ENCODE measurements at places on chromosomes 5 and 9.

- DNase-seq = no peak
Observed at GRCh38 chr9:125494653-125494915, 212.4 kb downstream of the MAPKAP1 start.

- DNase-seq = no peak
Observed at GRCh38 chr5:144024545-144024944, 145.9 kb downstream of the YIPF5 start.

DNA sequence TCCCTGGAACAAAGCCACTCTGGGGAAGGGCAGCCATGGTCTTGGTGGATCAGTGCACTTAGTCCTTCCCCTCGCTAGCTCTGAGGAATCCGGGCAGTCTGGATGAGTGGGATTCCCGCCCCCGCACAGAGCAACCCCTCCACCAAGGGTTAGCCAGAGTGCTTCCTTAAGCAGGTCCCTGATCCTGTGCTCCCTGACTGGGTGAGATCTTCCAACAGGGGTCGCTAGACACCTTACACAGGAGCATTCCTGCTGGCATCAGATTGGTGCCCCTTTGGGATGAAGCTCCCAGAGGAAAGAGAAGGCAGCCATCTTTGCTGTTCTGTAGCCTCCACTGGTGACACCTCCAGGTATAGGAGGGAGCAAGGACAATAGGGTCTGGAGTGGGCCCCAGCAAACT lies 228.8 kb downstream of the AP3B1 start:
- DNase-seq = no peak

- no peak for DNase-seq
Observed at GRCh38 chr5:136226401-136226800, 33.4 kb upstream of the SMIM32 start.

GRCh38 chr5:72878854-72879253 lies 62.4 kb downstream of the TNPO1 start:
- DNase-seq = no peak

GRCh38 chr5:1720396-1721110 lies 79.1 kb downstream of the MRPL36 start:
- DNase-seq = no peak

GRCh38 chr5:149939546-149939945 lies 5.0 kb downstream of the PDE6A start:
- DNase-seq = no peak

DNA sequence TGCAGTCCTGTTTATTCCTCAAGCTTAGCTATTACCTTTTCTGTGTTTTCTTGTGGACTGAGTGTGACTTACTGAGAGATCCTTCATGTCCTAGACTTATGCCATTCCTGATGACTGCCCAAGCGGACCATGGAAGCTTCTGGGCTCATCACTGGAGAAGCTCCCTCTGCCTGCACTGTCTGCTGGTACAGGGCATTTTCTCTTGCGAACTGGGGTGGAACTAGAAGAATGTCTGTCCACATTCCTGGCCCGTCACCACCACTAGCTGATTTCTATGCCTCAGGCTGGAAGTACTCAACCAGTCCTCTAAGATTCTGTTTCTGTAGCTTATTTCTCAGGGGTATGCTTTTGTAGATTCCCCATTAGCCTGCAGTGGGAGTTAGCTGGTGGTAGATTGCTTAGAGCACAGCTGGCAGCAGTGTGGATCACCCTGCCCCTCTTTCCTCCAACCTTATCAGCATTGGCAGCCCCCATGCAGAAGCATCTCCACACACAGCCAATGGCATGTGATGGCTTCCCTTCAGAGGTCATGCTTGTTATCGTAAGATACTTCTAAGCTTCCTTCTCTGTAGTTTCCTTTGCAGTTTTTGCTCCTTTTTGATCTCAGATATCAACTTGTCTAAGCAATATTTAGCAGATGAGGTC lies 12.4 kb downstream of the SLC36A1 start:
- no peak for DNase-seq

DNA sequence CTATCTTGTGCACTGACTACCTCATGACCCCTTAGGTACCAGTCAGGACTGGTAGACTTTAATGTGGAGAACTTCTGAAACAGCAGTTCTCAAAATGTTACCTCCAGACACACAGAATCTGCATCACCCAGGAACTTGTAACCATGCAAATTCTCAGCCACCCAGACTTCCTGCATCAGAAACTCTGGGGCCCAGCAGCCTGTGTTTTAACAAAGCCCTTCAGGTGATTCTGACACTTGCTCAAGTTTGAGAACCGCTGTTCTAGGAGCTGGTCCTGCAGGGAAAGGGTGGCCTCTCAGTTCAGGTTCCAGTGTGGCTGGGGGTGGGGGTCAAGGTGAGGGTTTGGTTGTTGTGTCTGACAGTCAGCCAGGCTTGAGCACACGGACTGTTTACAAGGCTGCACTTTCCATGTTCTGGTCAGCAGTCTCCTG lies 28.4 kb downstream of the ZFP62 start:
- peak; percentile 74 for DNase-seq

DNA sequence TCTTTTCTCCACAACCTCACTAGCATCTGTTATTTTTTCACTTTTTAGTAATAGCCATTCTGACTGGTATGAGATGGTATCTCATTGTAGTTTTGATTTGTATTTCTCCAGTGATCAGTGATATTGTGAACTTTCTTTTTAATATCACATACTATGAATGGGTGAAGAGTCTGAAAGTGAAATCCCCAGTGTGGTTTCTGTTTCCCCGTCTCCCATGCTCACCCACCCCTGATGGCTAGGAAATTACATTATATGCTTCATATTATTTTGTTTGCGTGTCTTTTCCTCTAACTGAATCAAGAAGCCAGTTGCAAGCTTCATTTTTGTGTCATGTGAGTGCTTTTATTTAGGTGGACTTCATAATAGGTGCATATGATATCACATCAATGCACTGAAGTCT lies 171.1 kb downstream of the ARHGAP26 start:
- DNase-seq = no peak

DNA sequence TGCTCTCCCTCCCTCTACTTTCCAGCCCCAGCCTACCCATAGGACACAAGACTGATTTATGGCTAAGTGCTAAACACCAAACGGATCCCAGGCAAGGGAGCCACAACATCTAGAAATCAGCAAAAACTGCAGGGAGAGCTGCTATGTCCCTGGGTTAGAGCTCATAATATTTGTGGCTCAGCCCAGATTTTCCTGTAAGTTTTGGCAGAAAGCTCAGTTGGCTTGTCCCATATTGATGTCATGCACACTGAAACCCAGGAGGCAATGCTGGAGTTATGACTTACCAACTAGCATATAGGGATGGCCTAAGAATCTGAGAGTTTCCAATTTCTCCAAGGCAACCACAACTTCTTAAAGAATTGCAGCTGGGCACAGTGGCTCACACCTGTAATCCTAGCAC lies 44.7 kb upstream of the MYOT start:
- DNase-seq = no peak

- DNase-seq = no peak
Observed at GRCh38 chr9:93464395-93464794, 11.0 kb upstream of the FAM120AOS start.

GRCh38 chr5:83340511-83340918 lies 131.0 kb upstream of the VCAN start:
- peak; percentile 10 for DNase-seq

DNA sequence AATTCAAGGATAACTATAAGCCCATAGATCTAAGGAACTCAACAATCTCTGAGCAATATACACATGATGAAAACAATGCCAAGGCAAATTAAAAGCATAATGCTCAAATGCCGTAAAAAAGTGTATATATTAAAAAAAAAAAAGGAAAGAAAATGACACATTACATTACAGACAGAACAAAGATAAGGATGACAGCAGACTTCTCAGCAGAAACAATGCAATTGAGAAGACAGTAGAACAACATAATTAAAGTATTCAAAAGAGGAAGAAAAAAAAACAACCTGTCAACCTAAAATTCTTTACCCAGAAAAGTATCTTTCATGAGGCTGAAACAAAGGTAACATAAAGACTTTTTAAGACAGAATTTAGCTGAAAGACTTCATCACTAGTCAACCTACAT lies 591.7 kb downstream of the ZNF608 start:
- DNase-seq = no peak

DNA sequence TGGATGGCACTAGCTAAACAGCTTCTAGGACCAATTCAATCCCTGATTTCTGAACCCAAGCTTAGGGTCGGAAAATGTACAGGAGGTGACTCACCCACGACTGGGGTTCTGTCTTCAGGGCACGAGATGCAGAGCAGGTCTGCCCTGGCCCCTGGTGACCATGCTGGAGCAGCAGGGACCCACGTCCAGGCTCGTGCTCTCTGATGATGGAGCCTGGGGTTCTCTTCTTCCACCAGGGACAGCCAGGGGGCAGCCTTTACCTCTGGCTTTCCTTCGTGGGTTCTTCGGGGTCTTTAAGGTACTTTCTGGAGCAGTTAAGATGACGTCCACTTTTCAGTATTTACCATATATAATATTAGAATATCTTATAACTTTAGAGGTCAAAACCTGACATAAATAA lies 2.1 kb downstream of the CFAP77 start:
- DNase-seq = peak; percentile 48
